Jurkat, Clone E6-1 (cell line): ENCODE measurements at places on chromosomes 2 and 18.

DNA sequence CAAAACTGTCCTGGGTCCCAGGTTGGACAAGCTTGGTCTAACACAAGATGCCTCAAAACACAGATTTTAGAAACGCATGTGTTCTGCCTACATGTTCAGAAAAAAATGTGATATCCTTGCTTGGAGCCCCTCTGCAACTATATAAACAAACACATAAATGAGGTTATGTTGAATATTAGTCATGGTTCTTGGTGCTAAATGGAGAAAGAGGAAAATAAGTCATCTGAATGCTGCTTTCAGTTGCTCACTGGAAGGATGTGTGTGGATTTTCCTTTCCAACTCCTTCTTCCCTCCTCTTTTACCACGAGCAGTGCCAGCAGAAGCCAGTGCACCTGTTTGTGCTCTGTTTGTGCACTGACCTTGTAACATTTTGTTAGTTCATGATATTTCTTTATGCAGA, 85.3 kb downstream of the PIEZO2 start:
- DNase-seq = no peak

DNA sequence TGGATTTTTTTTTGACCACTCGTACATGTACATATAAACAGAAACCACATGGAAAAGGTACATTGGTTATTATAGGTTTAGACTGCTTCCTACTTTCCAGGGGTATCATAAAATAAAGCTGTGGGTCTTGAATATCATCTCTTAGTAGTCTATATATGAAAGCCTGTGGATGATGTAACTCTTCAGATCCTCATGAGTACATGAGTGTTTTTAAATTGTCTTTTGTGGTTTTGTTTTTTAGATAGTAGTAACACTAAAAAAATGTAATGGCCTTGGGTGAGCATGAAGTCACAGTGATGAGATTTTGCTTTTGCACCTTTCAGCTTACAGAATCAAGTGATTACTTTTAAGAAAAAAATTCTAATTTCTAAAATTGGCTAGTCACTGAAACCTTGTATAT, 80.2 kb downstream of the RAB3GAP1 start:
- peak; percentile 4 for DNase-seq

DNA sequence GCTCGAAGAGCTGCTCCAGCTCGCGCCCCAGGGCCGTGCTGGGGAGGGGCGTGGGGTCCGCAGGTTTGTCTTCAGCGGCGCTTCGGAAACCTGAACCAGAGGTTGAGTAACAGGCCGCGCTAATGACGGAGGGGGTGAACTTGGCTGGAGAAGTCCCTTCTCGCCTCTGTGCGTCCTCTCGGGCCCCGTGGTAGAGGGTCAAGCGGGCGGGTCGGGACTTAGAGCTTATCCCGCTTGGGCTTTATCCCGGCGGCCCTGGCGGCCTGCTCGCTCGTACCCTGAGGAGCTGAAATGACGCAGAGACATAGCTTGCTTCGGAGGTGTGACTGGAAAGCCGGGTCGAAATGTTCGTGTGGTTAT, 479 bp downstream of the RNMT start:
- no peak for DNase-seq

- DNase-seq = no peak
Observed at GRCh38 chr18:54260396-54261072, 8.8 kb upstream of the POLI start.

DNA sequence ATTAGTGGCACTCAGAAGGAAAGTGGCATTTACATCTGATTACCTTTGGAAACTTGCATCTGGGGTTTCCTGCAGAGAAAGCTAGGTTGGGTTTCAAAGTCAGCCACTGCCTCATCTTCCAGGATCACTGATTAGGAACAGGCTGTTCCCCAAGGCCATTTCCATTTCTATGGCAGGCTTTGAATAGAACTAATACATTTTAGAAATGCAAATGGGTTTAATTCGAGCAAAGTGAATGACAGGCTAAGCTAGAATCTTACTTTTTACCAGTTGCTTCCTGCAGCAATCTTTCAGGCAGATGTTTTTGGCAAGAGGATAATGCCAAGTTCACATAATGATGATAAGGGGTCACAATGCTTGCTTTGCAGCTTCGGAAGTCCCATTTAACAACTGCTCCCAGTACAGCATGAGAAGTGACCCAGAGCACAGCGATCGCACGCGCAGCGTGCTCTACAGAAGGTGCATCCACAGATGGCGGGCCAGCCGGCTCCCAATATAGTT, 336.7 kb downstream of the LPIN1 start:
- DNase-seq = no peak

DNA sequence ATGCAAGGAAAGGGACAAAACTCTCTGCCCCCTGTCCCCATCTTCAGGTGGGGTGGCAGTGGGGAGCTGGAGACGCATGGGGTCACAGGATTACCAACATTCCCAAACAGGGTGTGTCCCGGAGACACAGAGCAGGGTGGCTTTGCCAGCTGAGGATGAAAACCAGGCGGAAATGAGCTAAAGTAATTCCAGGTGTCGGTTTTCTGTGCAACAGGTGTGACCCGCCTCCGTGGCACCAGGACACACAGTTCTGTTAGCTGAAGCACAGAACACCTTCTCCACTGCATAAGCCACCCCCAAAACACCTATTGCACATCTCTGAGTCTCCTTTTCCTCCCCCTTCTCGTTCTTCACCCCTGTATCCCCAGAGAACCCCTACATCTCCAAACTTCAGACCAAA, 122.7 kb upstream of the GLI2 start:
- no peak for DNase-seq

- DNase-seq = no peak
Observed at GRCh38 chr2:119085613-119086012, 72.9 kb downstream of the C1QL2 start.

DNA sequence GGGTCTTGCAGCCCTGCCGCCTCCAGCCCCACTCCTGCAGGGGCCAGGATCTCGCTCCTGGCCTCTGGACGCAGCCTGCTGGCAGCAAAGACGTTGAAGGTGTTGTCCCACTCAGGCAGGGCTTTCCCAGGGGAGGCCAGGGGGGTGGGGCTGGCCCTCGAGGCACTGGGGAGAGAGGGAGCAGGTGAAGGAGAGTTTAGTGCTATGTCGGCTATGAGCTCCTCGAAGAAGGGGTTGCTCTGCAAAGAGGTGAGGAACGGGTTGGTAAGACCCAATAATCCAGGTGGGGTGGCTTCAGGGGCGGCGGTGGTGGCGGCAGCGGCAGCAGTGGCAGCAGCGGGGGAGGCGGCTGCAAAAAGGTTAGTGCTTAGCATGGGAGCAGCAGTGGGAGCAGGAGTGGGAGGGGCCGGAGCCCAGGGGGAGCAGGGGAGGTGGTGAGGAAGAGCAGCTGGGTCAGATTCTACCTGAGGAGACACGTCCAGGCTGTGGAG, 9.7 kb upstream of the SFXN5 start:
- DNase-seq = no peak

DNA sequence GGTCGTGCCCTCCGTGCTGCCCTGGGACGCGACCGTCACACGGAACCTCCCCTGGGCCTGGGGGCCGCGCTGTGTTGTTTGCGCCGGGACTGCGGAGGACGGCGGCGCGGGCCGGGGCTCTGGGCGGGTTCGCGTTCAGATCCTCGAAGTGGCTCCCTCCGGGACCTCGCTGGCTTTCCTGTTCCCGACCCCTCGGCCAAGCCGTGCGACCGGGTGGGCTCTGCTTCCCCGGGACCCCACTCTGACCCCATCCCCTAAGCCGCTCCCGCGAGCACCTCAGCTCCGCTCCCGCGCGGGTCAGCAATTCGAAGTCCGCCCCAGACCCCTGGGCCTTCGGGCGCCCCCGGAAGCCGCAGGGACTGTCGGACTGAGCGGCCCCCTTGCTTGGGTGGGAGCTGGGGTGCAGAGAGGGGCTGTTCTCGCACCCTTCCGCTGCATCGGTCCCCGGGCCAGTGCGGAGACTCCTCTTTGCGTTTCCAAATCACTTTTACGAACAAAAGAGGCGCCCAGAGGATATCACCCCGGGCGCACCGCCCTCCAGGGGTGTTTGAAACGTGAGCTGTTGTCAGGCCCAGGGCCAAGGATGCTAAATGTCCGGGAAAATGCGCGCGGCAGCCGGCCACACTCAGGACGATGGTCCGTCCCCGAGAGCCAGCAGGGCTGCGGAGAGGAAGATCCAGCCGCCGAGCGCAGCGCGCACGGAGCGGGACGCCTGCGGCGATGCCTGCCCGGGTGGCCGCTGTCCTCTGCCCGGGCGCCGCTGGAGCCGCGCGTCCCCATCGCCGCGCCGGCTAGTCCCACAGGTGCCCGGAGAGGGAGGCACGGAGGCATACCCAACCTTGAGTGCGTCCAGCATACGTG, 73.5 kb downstream of the ZCCHC2 start:
- no peak for DNase-seq

GRCh38 chr2:164745012-164745797, 96.4 kb downstream of the COBLL1 start:
- no peak for DNase-seq

DNA sequence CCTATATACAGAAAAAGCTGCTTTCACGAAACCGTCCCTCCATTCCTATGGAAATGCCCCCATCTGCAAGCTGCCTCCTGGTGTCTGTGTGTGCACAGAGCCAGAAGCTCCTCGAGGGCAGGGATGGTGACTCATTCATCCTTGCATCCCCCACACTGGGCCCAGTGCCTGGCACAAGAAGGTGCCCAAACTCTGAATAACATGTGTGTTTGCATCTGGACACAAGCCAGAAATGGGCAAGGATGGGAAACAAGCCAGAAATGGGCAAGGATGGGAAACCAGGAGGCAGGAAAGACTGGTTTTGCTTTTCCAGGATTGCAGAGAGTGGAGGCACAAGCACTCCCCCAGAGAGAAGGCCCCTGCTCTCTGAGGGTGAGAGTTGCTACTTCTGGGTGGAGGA, 313.9 kb downstream of the CELF4 start:
- DNase-seq = no peak

DNA sequence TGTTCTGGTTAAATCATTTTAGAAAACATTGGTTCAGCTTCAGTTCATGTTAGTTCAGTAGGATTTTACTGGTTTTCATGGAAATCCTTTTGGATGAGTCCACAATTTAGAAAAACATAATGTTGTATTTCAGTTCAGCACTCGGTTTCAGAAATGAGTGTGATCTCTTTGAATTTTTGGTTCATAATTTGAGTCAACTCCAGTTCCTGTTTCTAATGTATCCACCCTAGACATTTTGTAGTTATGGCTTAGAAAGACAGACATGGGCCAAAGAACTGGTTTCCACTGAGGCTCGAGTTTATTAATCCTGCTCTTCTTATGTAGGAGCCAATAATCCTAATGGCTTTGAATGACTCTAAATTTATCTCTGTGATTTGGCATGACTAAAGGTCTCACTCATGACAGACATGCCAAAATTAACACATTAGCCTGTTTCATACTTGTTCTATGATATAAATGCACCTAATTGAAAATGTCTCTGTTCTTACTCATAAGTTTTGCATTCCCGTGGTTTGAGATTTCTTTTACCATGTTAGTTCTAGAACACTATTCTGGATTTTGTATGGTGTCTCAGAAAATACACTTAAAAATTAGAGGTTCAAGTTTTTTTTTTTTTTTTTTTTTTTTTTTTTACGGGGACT, 82.3 kb upstream of the SPRED2 start:
- no peak for DNase-seq

- no peak for DNase-seq
Observed at GRCh38 chr2:237967463-237967951, 693 bp downstream of the UBE2F start.
